ENCODE measurements at places on chromosomes 3 and 15. TPM values are rescaled to one million over a fixed set of nuclear protein-coding genes. Genes with fewer than 3 reads are reported as not detected.

SV2B gene
- not detected for total RNA-seq

CLDN11 gene
- 1.9 TPM for total RNA-seq

LNP1 gene
- total RNA-seq = 1.8 TPM

TMEM40 gene
- 1.3 TPM for total RNA-seq

ONECUT1 gene
- 0.18 TPM for total RNA-seq

EPHB3 gene
- 6.0 TPM for total RNA-seq

RPS27L gene
- total RNA-seq = 61.3 TPM

MAPK6 gene
- 66.6 TPM for total RNA-seq

RAD51 gene
- total RNA-seq = 30.3 TPM

CRELD1 gene
- 15.4 TPM for total RNA-seq

NANOGP8 gene
- total RNA-seq = not detected

TPRA1 gene
- total RNA-seq = 42.6 TPM

MYRIP gene
- total RNA-seq = 0.59 TPM

IGDCC3 gene
- 0.18 TPM for total RNA-seq

DNA sequence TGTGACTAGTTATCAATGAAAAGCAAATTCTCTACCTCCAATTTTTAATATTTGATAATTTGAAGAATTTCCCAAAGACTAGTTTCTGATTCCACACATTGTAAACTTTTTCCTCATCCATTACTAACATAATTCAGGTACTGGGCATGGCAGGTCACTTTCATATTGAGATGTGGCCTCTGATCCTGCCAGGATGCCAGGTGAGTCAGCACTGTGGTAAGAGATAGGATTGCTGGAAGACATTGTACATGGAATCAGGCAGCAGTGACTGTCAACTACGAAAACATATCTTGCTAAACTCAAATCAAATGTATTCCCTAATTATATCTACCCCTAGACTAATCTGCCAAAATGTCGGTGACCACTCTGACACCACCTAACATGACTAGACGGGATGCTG lies 33.2 kb upstream of the POU1F1 start:
- no peaks in the 10 kb centered on the region for H3K27me3 ChIP-seq
- DNase-seq = no peak
- no peaks in the 10 kb centered on the region for H3K4me1 ChIP-seq
- no peak overlapping the region for H3K4me3 ChIP-seq
- H3K36me3 ChIP-seq = no peaks in the 10 kb centered on the region
- H3K27ac ChIP-seq = peak overlapping the region; percentile 29

DNA sequence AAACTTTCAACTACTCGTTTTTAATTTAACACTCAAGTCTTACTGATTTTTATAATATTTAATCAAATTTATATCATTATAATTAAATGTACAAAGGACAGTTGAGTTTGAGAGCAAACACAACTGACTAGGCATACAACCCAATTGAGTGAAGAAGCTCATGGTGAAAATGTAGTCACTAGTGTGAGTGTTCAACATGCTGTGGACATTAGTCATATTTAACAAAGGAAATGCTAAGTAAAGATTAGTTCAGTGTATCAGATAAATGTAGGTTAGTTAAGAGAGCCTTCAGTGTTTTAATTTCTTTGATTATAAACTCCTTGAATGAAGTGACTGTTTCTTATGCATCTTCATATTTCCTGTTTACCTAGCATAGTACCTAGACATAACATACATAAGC lies 444.2 kb upstream of the GOLIM4 start:
- no peak for DNase-seq
- H3K36me3 ChIP-seq = no peaks in the 10 kb centered on the region
- no peak overlapping the region for H3K27ac ChIP-seq
- no peaks in the 10 kb centered on the region for H3K27me3 ChIP-seq
- no peaks in the 10 kb centered on the region for H3K4me1 ChIP-seq

GRCh38 chr15:52005748-52006701 lies 13.0 kb upstream of the MAPK6 start:
- peaks cover 3% of the 10 kb centered on the region for H3K4me1 ChIP-seq
- no peak overlapping the region for H3K4me3 ChIP-seq
- H3K36me3 ChIP-seq = no peaks in the 10 kb centered on the region
- DNase-seq = no peak
- no peak overlapping the region for H3K27ac ChIP-seq

GRCh38 chr15:64013179-64014062 lies 32.9 kb downstream of the DAPK2 start:
- H3K36me3 ChIP-seq = no peaks in the 10 kb centered on the region
- no peaks in the 10 kb centered on the region for H3K27me3 ChIP-seq
- 0 out of 2 replicates have a peak overlapping the region, but pooled peaks have one; percentile 8 for H3K27ac ChIP-seq
- no peak overlapping the region for H3K4me3 ChIP-seq
- H3K4me1 ChIP-seq = peaks cover 15% of the 10 kb centered on the region
- DNase-seq = no peak

GRCh38 chr15:98776607-98777281 lies 128.4 kb downstream of the IGF1R start:
- peaks cover 79% of the 10 kb centered on the region for H3K4me1 ChIP-seq
- peak overlapping the region; percentile 41 for H3K27ac ChIP-seq
- no peak overlapping the region for H3K4me3 ChIP-seq
- no peaks in the 10 kb centered on the region for H3K36me3 ChIP-seq
- DNase-seq = no peak

- no peak for DNase-seq
- no peaks in the 10 kb centered on the region for H3K4me1 ChIP-seq
- H3K27ac ChIP-seq = no peak overlapping the region
- H3K27me3 ChIP-seq = no peaks in the 10 kb centered on the region
These were observed 7.1 kb downstream of the CPN2 start for GRCh38 chr3:194344012-194344411.

DNA sequence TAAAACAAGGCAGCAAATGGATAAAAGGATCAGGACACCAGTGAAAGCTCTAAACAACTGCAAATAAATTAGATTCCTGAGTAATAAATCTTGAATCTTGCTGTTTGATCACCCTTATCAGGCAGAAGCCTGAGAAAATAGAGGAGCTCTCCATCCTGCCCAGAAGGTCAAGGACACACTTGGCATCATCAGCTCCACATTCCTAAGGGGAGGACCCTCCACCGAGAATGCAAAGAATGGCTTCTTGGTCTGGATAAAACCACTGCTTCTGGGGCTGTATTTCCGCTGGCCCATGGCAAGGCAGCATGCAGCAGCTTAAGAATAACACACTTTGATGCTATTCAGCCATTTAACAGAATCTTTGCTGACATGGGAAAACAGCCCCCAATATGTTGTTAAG lies 108.9 kb upstream of the TSC22D2 start:
- H3K27ac ChIP-seq = peak overlapping the region; percentile 96
- peaks cover 37% of the 10 kb centered on the region for H3K4me1 ChIP-seq
- DNase-seq = no peak
- H3K4me3 ChIP-seq = no peak overlapping the region
- no peaks in the 10 kb centered on the region for H3K36me3 ChIP-seq

DNA sequence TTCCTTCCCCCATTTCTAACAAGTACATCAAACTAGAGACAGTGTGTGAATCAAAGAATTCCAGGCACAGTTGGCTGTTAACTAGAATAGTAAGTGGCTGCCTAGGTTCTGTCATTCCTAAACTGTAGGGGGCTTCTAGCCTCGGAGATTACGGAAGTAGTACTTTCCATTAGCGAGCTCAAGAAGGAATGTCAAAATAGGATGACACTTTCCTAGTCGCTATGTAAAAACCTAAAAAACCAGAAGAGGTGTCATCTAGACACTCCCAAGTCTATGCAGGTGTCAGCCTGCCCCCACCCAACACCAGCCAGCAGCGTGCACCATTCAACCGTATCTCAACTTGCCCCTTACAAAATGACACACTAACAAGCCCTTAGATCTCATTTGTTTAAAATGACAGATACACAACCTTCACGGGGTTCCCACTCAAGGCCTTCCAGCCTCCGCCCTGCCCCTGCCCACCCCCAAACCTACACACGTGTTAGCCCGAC lies 874 bp downstream of the INO80 start:
- peak overlapping the region; percentile 91 for H3K4me3 ChIP-seq
- no peaks in the 10 kb centered on the region for H3K27me3 ChIP-seq
- peak overlapping the region; percentile 80 for H3K27ac ChIP-seq
- peaks cover 4% of the 10 kb centered on the region for H3K4me1 ChIP-seq
- DNase-seq = peak; percentile 20
- no peaks in the 10 kb centered on the region for H3K36me3 ChIP-seq

DNA sequence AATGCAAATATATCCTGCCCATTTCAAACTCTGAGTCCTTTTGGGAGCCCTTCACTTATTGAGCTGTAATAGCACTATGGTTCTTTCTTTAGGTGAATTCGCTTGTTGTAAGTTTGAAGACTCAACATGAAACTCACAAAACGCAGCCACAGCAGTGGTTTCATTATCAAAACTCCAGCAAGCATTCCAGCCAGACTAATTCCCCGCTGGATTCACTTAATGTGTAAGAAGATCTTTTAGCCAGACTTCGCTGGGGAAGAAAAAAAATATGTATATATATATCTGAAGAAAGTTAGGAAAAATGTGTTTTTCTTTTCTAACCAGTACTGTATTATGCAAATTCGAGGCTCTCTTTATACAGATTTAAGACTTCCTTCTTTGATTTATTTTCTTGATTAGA lies 241.1 kb downstream of the WNT5A start:
- no peak overlapping the region for H3K4me3 ChIP-seq
- no peaks in the 10 kb centered on the region for H3K27me3 ChIP-seq
- no peak for DNase-seq
- H3K4me1 ChIP-seq = no peaks in the 10 kb centered on the region

DNA sequence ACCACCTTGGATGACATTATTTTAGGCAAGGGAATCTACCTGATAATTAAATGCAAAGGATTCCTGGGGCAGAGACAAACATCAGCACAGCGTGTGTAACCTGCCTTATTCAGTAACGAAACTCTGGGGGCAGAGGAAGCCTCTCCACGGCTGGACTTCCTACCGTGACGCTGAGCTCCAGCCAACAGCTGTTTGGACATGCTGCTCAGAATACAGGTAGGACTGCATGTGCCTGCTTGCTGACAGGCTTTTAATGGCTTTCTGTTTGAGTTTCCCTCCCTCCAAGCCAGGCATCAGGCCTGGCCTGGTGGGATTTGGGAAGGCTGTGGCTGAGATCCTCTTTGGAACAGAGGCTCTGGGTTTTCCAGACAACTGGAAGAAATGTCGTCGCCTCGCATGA lies 150.6 kb downstream of the ADAMTS17 start:
- DNase-seq = no peak
- no peak overlapping the region for H3K4me3 ChIP-seq
- no peaks in the 10 kb centered on the region for H3K4me1 ChIP-seq
- H3K27ac ChIP-seq = no peak overlapping the region

DNA sequence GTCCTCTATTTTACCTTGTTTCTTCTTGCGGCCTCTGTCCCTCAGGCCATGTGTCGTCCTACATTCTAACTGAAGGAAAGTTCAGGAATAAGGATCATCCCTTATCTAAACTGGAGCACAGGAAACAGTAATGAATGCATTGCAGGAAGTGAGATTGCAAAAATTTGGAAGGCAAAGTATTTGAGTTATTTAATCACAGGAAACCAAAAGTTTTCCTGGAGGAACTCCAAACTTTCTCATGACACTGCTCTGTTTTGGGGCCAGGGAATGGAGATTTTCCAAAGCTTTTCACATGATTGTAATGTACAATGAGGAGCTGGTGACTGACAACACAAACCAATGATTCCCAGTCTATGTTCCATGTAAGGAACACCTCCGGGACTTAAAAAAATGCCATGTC lies 57.8 kb upstream of the PLSCR4 start:
- H3K4me3 ChIP-seq = no peak overlapping the region
- no peak for DNase-seq
- no peak overlapping the region for H3K27ac ChIP-seq
- no peaks in the 10 kb centered on the region for H3K27me3 ChIP-seq
- no peaks in the 10 kb centered on the region for H3K4me1 ChIP-seq
- no peaks in the 10 kb centered on the region for H3K36me3 ChIP-seq

GRCh38 chr15:70320482-70320881 lies 222.8 kb upstream of the TLE3 start:
- H3K27ac ChIP-seq = no peak overlapping the region
- H3K4me1 ChIP-seq = peaks cover 22% of the 10 kb centered on the region
- no peak for DNase-seq
- H3K27me3 ChIP-seq = no peaks in the 10 kb centered on the region
- H3K4me3 ChIP-seq = no peak overlapping the region

GRCh38 chr3:186187401-186188275 lies 78.7 kb upstream of the ETV5 start:
- H3K4me3 ChIP-seq = no peak overlapping the region
- no peaks in the 10 kb centered on the region for H3K4me1 ChIP-seq
- H3K27ac ChIP-seq = no peak overlapping the region
- no peak for DNase-seq
- peaks cover 23% of the 10 kb centered on the region for H3K27me3 ChIP-seq

GRCh38 chr15:94252223-94252766 lies 20.9 kb downstream of the MCTP2 start:
- no peak overlapping the region for H3K27ac ChIP-seq
- DNase-seq = no peak
- no peaks in the 10 kb centered on the region for H3K36me3 ChIP-seq
- no peak overlapping the region for H3K4me3 ChIP-seq

DNA sequence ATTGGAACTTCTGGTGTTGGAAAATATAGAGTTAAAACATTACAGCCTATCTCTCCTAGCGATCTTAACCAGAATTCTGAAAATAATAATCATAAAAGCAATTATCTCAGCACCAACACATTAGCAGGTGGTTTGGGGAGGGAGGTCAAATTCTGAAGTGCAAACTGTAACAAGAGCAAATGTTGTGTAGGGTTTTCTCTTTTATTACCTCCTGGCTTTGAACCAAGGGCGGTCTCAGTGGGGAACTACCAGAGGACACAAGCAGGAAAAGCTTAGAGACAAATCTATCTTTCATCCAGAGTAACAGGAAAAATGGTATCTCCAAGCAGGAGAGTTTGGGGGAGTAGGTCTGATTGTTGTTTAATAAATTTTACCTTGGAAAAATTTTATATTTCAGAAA lies 5.5 kb upstream of the ARRDC4 start:
- peaks cover 3% of the 10 kb centered on the region for H3K4me1 ChIP-seq
- peaks cover 4% of the 10 kb centered on the region for H3K27me3 ChIP-seq
- H3K36me3 ChIP-seq = no peaks in the 10 kb centered on the region
- H3K4me3 ChIP-seq = no peak overlapping the region
- no peak for DNase-seq

- no peaks in the 10 kb centered on the region for H3K4me1 ChIP-seq
- no peak overlapping the region for H3K27ac ChIP-seq
- no peak for DNase-seq
These were observed 27.8 kb upstream of the GOLIM4 start for GRCh38 chr3:168123201-168124176.

DNA sequence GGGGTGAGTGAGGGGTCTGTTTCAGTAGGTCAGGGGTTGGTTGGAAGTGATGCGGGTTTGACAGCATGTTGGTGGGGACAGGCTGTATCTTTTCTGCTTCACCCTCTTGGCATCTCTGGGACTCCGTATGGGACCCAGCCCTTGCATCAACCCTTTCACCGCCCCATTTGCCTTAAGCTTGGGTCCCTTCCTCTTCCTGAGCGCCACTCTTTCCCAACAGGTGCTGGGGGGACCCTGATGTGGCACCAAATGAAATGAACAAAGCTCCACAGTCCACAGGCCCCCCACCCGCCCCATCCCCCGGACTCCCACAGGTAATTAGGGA lies 1.1 kb downstream of the EIF4G1 start:
- H3K36me3 ChIP-seq = peaks cover 13% of the 10 kb centered on the region
- DNase-seq = no peak
- no peaks in the 10 kb centered on the region for H3K27me3 ChIP-seq
- H3K4me3 ChIP-seq = peak overlapping the region; percentile 91

- no peak overlapping the region for H3K4me3 ChIP-seq
- H3K36me3 ChIP-seq = peaks cover 4% of the 10 kb centered on the region
- no peak overlapping the region for H3K27ac ChIP-seq
- H3K27me3 ChIP-seq = no peaks in the 10 kb centered on the region
These were observed 13.3 kb downstream of the GYG1 start for GRCh38 chr3:149004622-149005021.

- H3K27ac ChIP-seq = no peak overlapping the region
- H3K36me3 ChIP-seq = no peaks in the 10 kb centered on the region
- no peak overlapping the region for H3K4me3 ChIP-seq
- no peak for DNase-seq
- H3K4me1 ChIP-seq = no peaks in the 10 kb centered on the region
- H3K27me3 ChIP-seq = no peaks in the 10 kb centered on the region
These were observed 1260.4 kb upstream of the ALCAM start for GRCh38 chr3:104106276-104106675.
